Foreskin keratinocyte (primary cell): ENCODE measurements at places on chromosomes 3 and 15.
A peak's percentile ranks its signal among the peaks of the same experiment; 100 is the strongest.

DNA sequence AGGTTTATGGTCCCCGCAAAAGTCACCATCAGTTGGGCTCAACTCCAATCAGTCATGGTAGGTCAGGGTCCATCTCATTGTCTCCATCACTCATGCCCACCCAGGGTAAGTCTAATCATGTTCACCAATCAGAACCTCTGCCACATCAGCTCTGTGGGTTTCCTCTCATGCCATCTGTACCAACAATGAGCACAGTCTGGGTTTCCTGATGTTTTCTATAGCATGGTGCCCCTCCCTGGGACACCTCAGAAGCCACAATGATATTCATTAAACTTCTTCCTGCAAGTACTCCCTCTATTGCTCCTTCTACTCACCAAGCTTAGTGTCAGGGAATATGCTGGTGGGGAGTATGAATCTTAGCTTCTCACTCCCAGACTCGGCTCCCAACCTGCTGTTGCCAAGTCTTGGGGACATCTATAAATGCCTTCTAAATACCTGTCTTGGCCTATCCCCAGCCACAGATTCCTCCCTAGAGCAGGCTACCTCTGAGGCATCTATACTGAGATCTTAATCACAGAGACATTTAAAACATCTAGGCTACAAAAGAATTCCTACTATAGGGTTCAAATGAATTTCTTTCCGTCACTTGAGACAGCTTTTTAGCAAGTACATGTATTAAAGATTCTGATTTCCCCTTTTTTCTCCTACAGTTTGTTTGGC is 5.0 kb upstream of the CCR2 start:
- no peak for DNase-seq

- no peak for DNase-seq
Measured at GRCh38 chr3:154427685-154428285, 2.2 kb downstream of the GPR149 start.

DNA sequence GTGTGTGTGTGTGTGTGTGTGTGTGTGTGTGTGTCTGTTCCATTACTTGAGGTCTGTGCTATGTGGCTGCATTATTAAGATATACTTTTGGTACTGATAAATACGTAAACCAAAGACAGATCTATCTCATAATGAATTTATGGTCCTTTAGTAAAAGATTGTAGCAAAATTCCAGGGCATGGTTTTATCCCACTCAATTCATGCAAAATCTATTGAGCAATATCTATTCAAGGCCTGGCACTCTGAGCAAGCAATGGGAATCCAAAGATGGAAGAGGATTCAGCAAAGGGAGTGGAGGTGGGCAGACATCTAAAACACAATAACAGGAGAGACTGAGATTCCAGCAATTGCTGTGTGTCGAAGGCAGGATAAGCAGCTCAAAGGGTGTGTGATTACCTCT is 86.8 kb downstream of the RFTN1 start:
- no peak for DNase-seq

DNA sequence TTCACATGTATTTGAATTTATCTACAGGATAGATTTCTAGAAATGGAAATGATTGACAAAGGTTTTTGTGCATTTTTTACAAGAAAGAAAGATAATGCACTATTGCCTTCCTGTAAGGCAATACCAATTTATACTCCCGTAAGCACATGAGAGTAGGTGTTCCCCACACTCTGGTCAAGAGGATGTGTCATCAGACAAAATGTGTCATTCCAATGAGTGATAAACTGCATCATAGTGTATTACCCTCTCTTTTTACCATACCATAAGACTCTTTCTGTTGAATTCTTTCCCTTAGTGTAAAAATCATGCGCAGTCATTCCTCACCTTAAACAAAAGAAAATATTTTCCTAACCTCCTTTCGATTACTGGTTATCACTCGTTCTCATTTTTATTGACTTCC is 251.0 kb downstream of the ROBO1 start:
- DNase-seq: peak; percentile 57

DNA sequence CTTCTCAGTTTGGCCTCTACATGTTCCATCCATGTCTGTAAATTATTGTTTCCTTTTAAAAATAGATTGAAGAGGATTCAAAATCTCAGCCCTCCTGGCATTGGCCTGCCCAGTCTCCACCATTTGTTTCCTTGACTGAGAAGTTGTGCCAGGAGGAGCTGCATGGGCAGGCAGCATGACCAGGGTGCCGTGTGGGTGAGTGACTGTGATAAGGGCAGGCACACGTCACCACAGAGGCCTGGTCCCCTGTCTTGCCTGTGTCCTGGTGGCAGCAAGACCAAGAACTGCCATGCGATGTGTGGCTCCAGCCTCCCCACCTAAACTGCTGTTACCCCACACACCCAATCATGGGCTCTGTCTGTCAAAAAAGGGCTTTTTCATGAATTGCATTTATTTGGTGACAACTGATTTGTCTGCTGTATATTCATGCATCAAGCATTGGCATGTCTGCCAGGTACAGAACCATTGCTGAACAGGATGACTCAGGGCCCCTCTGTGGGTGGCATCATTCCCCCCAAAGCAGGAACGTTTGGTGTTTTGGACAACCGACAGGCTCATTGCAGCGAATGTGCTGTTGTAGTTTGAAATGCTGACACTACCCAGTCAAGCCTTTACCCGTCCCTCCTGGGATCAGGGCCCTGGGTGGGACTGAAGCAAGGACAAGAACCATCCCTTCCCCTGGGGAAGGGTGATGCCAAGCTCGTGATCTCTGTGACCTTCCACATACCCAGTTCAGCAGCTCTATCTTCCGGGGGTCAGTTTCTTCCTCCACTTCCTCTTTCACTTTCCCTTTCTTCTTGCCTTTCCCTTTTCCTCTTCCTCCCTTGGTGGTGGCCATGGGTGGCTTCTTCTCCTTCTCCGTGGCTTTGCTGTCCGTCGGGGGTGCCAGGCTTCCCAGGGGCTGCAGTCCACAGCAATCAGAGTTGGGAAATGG is 51.6 kb downstream of the TRPM1 start:
- DNase-seq: no peak

GRCh38 chr3:159166899-159167586 is 365.2 kb downstream of the MFSD1 start:
- no peak for DNase-seq

GRCh38 chr15:39074341-39074985 is 506.4 kb upstream of the THBS1 start:
- no peak for DNase-seq

DNA sequence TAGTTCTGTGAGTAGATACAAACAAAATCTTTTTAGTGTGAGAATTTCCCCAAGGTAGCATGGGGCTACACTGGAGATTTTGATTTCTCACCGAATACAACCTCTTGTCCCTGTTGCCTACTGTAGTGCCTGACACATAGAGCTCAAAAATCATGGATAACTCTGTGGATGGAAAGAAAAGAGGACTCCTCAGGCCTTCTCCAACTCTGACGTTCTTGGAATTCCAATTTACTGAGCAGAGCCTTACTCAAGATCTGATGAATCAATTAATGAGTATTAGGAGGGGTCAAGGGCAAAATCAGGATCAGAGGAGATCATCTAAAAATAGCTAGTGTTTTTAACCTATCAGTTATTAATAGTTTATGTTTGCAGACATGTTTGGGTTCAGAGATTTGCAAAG is 46.7 kb upstream of the PYDC2 start:
- DNase-seq: no peak

- peak; percentile 86 for DNase-seq
Measured at GRCh38 chr15:52306270-52306669, 10.7 kb upstream of the MYO5C start.

- no peak for DNase-seq
Measured at GRCh38 chr3:20140881-20141280, 45.1 kb downstream of the SGO1 start.

DNA sequence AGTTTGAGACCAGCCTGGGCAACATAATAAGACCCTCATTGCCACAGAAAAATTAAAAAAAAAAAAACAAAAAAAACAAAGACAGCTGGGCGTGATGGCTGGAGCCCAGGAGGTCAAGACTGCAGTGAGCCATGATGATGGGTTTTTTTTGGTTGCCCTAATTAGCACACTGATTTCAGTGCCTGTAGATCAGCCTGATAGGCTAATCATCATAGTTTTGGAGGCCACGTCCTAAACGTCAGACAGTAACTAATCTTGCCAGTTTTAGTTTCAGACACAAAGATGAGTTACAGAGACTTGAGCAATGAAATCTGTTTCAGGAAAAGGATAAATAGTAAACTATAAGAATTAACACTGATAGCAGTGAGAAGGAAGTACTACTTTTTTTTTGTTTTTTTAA is 55.4 kb downstream of the LRCH3 start:
- no peak for DNase-seq

GRCh38 chr3:115685097-115685496 is 61.8 kb downstream of the GAP43 start:
- DNase-seq: no peak

DNA sequence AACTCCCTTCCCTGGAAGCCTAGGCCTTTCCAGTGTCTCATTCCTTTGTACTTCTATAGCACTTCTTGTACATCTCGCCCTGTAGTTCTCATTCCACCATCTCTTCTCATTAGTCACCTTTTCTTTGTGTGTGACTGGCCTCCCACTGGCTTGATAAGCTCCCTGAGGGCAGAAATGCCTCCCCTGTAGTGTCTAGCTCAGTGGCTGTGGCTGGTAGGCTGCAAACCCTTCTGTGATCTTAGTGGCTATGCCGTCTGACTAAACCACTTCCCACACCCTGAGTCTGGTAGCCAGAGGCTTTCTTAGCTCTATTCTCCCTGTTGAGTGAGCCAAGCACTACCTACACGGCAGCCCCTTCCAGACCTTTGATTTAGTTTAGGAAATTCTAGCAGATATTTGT is 24.4 kb upstream of the TNFAIP8L3 start:
- peak; percentile 51 for DNase-seq

GRCh38 chr3:72739531-72740466 is 108.4 kb downstream of the SHQ1 start:
- DNase-seq: no peak

DNA sequence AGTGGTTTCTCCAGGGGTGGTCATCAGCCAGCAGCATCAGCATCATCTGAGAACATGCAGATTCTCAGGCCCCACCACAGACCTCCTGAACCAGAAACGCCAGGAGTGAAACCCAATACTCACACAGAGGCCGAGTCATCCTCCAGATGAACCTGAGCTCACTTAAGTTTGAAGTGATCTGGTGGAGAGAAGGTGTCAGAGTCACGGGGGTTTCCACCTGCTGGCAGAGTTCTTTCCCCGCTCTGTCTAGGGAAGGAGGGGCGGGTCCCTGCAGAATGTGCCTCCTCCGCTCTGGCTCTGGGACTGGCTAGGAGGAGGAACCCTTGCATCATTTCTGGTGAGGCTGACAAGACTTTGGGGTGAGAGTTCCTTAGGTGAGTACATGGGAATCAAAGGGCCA is 13.3 kb upstream of the KIF23 start:
- DNase-seq: no peak

DNA sequence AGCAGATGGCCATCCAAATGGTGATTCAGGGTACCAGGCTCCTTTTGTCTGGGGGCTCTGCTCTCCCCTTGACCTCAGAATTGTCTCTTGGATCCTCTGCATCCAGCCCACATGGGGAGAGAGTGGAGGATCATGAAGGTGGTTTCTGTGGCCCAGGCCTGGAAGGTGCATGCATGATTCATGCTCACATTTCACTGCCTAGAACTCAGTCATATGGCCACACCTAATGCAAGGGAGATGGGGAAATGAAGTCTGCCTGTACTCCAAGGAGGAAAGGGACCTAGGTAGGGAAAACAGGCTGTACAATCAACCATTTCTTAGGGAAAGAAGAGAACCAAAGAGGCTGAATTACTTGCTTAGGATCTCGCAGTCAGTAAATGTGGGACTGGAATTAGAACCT is 15.1 kb downstream of the HRG start:
- peak; percentile 26 for DNase-seq

- peak; percentile 43 for DNase-seq
Measured at GRCh38 chr3:129413687-129414506, 14.5 kb downstream of the EFCAB12 start.

DNA sequence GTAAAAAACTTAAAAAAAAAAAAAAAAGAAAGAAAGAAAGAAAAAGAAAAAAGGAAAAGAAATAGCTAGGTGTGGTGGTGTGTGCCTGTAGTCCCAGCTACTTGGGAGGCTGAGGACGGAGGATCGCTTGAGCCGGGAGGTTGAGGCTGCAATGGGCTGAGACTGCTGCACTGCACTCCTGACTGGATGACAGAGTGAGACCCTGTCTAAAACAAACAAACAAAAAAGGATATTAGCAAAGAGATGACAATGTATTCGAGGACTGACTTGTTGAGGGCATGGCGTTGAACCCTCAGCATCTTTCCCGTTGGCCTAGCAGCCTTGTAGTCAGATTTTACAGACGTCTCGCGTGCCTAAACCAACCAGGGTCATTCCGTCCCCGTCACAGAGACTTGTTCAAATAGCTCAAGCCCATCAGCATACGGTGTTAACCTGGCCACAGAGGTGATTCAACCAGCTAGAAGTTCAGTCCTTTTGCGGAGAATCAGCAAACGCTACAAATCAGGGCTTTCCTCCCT is 528 bp upstream of the NIT2 start:
- DNase-seq: no peak

GRCh38 chr3:17399586-17399985 is 342.8 kb downstream of the TBC1D5 start:
- DNase-seq: no peak

DNA sequence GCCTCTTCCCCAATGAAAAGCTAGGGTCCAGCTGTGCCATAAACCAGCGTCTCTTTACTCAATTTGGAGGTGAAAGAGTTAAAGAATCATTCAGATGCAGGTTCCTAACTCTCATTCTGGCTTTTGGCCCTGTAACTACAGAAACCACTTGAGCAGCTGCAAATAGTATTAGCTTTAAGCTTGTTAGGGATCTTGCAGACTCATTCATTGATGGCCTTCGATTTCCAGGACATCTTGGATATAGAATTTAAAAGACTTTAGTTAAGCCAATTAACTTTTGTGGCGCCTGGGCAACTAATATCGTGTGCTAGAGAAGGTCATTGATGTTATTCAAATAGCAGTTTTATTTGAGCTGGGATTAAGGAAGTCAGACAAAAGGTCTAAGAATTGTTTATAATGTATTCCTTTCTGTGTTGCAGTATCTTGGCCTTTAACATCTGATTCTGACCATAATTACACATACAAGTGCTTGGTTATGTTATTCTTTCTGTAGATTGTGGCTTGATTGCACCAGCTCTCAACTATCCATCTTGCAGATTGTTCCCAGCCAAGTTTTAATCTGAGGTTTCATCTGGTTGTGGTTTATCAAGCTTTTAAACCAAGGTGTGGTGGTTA is 185.3 kb downstream of the CACNA2D3 start:
- no peak for DNase-seq

- DNase-seq: no peak
Measured at GRCh38 chr15:81064253-81064652, 63.5 kb downstream of the TLNRD1 start.

- DNase-seq: no peak
Measured at GRCh38 chr15:78052001-78052401, 25.5 kb downstream of the TBC1D2B start.

GRCh38 chr3:48022178-48022577 is 6.0 kb upstream of the MAP4 start:
- DNase-seq: no peak
